ENCODE measurements at places on chromosomes 7 and 10.

DNA sequence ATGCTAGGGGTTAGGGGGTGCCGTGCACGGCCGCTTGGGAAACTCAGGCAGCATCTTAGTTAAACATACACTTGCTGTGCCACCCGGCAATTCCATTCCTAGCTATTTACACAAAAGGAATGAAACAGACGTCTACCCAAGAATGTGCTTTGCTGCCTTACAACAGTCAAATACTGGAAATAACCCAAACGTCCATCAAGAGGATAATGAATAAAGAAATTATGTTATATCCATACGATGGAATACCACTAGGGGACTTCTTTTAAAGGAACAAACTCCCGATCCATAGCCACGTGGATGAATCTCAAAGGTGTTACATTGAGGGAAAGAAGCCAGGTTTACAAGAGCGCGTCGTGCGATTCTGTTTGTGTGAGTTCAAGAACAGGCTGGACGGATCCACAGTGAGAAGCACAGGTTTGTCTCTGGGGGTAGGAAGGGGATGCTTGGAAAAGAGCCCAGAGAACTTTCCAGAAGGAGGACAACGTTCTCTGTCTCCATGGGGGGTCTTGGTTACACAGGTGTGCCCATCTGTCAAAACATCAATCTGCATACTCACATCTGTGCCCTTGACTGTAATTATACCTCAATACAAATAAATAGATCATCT lies 41.8 kb downstream of the STK32C start:
- no peak for DNase-seq

GRCh38 chr7:154769527-154769926 lies 233.4 kb downstream of the PAXIP1 start:
- DNase-seq, result no peak

DNA sequence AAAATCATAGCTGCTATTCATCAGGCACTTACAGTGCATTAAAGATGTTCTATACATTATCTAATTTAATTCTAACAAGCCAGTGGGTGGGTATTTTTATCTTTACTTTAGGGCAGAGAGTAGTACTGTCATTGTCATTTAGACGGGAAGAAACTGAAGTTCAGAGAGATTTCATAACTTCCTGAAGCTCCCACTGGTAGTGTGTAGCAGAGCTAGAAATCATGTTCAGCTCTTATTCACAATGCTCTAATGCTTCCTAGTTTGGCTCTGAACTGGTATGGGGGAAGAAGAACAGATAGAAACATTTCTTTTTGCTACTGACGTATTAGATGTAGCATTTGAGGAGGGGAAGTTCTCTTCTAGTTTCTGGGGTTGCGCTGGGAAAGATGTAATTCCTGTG lies 116.7 kb downstream of the CYP26A1 start:
- no peak for DNase-seq

DNA sequence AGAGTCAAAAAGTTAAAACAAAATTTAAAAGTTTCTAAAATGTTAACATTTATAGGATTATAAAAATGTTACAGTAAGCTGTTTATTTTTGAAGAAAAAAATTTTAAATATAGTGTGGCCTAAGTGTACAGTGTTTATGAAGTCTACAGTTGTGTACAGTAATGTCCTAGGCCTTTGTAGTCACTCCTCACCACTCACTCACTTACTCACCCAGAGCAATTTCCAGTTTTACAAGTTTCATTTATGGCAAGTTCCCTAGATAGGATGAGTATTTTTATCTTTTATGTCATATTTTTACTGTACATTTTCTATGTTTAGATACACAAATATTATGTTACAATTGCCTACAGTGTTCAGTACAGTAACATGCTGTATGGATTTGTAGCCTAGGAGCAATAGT lies 419.9 kb downstream of the ARL4A start:
- DNase-seq, result no peak

DNA sequence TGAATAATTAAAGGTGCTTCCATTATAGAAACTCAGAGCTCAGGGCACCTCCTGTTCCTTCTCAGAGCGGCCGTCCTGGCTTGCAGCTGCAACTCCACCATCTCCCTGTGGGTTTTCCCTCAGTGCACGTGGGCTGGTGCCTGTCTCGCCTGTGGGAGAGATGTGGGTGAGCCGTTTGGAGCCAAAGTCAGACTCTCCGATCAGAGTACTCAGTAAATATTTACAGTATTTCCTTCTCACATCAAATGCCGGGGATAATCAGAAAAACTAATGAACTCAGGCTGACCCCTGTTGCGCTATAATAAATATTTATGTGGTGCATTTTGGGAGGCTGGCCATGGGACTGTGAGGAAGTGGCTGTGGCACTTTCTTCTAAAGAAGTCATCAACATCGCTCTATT lies 155.8 kb upstream of the HABP2 start:
- DNase-seq, result no peak

- no peak for DNase-seq
These were observed 28.1 kb downstream of the HKDC1 start for GRCh38 chr10:69248117-69248730.

Measured in activated naive CD8-positive, alpha-beta T cell treated with anti-CD3 and anti-CD28 coated beads, Interleukin-2, amount 50 U/mL, for 16 hours (primary cell).